ENCODE measurements at places on chromosomes 2 and 18.

DNA sequence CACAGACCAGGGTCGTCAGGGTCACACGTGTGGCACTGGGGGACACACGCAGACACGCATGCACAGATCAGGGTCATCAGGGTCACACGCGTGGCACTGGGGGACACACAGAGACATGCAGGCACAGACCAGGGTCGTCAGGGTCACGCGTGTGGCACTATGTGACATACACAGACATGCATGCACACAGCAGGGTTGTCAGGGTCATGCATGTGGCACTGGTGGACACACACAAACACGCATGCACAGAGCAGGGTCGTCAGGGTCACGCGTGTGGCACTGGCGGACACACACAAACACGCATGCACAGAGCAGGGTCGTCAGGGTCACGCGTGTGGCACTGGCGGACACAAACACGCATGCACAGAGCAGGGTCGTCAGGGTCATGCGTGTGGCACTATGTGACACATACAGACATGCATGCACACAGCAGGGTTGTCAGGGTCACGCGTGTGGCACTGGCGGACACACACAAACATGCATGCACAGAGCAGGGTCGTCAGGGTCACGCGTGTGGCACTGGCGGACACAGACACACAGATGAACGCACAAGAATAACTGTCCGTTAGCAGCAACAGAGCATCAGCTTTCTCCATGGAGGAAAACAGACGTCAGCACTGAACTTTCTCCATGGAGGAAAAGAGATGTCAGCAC is 34.9 kb downstream of the HDAC4 start:
- no peak for DNase-seq

- no peak for DNase-seq
Measured at GRCh38 chr2:47016172-47016913, 100.7 kb upstream of the MCFD2 start.

DNA sequence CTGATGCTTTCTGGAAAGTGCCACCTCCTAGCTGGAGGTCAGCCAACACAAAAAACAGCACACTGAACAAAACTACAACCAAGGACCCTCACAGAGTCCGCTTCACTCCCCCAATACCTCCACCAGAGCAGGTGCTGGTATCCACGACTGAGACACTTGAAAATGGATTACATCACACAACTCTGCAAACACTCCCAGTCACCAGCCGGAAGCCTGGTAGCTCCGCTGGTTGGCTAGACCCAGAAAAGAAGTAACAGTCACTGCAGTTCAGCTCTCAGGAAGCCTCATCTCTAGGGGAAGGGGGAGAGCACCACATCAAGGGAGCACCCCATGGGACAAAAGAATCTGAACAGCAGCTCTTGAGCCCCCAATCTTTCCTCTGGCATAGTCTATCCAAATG is 175.4 kb downstream of the LCLAT1 start:
- no peak for DNase-seq

DNA sequence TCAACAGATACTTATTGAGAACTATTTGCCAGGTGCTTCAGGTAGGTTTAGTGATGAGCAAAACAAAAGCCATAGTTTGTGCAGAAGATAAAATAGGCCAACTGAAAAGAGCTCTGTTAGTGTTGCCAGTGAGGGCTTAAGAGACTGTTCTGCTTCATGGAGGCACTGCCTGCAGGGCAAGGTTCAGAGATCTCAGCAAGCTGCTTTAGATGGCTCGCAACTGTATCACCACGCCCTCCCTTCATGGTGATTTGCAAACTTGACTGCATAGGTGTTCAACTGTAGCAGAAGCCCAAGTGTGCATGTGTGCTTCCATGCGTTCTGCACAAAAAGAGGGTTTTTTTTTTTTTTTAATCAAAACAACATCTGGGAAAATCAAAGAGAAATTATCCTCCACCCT is 84.5 kb downstream of the RAPH1 start:
- no peak for DNase-seq

DNA sequence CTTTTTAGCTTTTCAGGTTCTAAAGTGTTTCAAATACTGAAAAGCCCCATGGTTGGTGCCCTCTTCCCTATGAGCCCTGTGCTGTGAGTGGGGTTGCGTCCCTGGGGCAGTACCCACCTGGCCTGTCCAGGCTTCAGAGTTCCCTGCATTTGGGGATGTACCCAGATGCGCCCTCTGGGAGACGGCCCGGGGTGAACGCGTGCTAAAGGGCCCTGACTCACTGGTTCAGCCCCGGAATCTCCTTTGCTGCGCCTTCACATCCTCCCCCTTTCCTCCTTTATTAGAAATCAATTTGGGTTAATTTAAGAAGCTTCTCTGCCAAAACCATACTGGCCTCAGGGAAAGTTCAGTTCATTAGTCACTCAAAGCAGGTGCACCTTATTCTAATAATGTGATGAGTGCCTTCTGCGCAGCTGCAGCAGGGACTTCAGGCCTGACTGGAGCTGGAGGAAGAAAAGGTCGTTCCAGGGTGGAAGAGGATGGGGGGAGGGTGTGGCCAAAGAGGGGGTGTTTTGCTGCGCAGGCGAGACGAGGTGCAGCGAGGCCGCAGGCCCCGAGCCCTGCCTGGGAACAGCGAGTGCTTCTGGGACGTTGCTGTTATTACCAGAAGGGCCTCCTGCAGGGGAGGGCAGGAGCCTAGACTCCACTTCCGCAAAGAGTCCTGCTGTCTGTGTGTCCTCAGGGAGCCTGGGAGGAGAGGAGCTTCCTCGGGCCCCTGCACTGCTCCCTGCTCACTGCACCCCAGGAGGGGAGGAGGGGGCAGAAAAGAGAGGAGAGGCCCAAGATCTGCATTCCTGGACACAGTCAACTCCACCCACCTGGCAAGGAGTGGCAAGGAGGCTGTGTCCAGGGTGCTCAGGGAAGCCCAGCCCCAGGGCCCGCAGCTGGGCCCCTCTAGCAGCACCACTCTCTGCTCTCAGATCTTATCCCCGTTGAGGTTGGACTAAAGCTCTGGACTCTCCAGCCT is 223.2 kb upstream of the PXDN start:
- no peak for DNase-seq

GRCh38 chr2:85560812-85561279 is 447 bp downstream of the GGCX start:
- no peak for DNase-seq

- no peak for DNase-seq
Measured at GRCh38 chr2:21642647-21643046, 518.9 kb downstream of the TDRD15 start.
